Effector CD8-positive, alpha-beta T cell (primary cell): ENCODE measurements at places on chromosomes 2 and 18.

DNA sequence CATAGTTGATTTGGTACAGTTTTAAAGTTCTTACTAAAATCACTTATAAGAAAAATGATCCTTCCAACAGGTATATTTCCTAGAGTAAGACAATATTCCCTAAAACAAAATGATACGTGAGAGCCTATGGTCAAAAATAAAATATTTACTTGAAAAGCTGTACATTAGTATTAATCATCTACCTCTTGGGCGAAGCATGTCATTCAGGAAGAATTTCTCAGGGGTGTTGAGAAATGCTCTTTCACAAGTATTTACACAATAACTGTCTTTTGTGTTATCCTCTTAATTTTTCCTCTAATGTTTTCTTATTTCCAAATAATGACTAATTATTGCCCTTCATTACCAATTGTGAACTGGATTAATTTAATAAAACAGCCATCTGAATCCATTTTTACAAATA, 466.3 kb downstream of the SATB2 start:
- DNase-seq: no peak

DNA sequence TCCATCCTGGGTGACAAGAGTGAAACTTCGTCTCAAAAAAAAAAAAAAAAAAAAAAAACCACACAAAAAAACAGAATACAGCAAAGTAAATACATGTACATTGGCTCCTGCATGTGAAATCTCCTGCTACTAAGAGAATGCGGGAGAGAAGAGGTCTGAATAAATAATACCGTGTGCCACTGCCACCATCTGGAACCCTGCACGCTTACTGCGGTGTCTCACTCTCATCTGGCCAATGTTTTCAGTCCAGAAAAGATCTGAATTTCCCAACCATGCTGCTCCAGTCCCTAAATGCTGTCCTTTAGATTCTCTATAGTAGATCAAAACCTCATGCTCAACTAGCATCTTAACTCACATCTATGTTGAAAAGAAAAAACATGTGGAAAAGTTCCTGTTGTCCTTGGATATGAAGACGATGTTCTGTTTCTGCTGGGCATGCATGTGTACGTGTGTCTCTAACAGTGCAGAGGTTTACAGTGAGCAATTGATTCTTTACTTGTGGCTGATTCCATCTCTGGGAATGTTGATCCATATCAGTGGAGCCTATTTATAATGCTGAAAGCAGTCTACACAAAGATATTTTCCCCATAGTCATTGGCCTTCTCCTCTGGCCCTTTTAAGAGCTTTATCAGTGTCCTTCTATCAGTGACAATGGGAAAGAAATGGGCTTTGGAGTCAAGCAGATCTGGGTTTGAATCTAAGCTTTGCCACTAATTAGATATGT, 11.9 kb downstream of the STON1 start:
- DNase-seq: no peak

DNA sequence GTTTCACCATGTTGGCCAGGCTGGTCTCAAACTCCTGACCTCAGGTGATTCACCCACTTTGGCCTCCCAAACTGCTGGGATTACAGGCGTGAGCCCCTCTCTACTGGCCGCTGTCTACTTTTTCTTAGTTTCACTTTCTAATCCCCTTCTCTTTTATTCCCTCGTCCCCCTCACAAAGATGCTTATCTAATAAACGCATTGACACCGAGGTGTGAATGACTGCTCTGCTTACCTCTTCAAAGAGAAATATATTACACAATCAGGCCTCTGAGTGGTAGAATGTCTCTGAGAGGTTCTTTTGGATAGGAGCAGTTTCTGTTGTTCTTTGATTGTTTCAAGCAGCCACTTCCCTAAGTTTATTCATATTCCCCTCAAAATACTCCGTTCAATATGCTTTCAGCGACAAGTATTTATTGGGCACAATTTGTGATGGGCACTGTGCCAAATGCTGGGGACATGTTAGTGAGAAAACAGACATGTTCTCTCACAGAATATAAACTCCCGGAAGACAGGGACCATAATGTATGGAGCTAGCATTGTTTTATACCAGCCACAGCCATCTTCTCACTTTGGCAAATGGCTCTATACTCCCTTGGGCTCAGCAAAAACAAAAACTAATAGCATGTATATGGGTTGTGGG, 34.7 kb upstream of the RAPH1 start:
- DNase-seq: no peak

DNA sequence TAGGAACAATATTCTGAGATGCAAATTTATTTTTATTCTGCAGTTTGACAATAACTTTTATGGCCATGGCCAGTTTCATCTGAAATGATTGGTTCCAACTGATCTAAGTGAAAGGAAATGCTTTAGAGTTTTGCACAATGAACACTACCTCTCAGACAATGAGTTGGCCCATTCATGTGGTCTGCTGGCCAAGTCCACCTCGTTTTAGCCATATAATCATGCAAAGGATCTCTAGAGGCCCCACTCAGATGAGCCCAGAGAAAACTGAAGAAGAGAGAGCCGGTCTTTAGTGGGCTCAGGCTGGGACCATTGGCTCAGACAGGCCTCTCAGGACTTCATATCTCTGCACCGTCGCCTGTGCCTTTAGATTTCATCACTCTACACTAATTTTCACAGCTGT, 254.7 kb downstream of the MREG start:
- DNase-seq: no peak

- no peak for DNase-seq
These were observed 50.8 kb upstream of the RASGRP3 start for GRCh38 chr2:33425586-33426031.

GRCh38 chr2:66084948-66085590, 349.9 kb upstream of the MEIS1 start:
- DNase-seq: no peak

- DNase-seq: no peak
These were observed 109.0 kb upstream of the CELF4 start for GRCh38 chr18:37674570-37674969.

- no peak for DNase-seq
These were observed 212.2 kb downstream of the ZRANB3 start for GRCh38 chr2:135318808-135319207.
